ENCODE measurements at places on chromosomes 12 and 14.

GRCh38 chr12:82625523-82625922 lies 61.2 kb upstream of the TMTC2 start:
- no peaks in the 10 kb centered on the region for H3K27me3 ChIP-seq
- H3K27ac ChIP-seq = no peak overlapping the region
- no peaks in the 10 kb centered on the region for H3K36me3 ChIP-seq
- no peak overlapping the region for H3K4me3 ChIP-seq
- H3K4me1 ChIP-seq = no peaks in the 10 kb centered on the region

- no peaks in the 10 kb centered on the region for H3K4me1 ChIP-seq
- H3K27me3 ChIP-seq = peaks cover 3% of the 10 kb centered on the region
- DNase-seq = no peak
- no peak overlapping the region for H3K4me3 ChIP-seq
- no peaks in the 10 kb centered on the region for H3K36me3 ChIP-seq
Measured at GRCh38 chr14:87712396-87713090, 280.4 kb downstream of the GALC start.

DNA sequence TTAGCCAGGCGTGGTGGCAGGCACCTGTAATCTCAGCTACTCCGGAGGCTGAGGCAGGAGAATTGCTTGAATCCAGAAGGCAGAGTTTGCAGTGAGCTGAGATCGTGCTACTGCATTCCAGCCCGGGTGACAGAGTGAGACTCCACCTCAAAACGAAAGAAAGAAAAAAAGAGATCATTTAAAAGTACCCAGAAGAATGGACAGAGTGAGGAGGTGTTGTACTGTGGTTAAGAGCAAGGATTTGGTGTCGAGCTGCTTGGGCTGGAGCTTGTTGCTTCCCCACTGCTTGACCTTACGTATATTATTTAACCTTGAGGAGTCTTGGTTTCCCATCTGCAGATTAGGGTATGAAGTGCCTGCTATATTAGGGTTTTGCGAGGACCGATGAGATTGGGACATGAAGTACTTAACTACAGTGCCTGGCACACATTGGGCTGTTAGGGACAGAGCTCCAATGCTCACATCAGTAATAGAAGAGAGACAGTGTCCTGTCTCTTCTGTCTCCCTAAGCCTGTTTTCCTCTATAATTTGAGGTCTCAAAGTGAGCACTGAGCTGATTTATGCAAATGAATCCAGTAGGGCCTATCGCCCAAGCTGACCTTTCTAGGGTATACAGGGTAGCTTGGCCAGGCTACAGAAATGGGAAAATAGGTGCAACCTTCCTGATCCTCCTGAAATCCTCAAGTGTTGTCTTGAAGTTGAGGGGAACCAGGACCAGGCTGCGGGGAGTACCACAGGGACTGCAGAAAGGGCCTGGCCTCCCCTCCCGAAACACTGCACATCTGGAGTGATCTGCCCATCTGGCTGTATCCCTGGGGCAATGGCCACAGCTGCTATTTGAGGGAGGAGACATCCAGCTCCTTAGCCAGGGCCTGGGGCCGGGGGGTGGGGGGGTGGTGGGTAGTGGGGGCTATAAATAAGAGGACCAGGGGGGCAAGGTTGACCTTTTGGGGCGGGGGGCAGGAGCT lies 8.6 kb upstream of the HDAC7 start:
- peak overlapping the region; percentile 75 for H3K27ac ChIP-seq
- peaks cover 28% of the 10 kb centered on the region for H3K4me1 ChIP-seq

DNA sequence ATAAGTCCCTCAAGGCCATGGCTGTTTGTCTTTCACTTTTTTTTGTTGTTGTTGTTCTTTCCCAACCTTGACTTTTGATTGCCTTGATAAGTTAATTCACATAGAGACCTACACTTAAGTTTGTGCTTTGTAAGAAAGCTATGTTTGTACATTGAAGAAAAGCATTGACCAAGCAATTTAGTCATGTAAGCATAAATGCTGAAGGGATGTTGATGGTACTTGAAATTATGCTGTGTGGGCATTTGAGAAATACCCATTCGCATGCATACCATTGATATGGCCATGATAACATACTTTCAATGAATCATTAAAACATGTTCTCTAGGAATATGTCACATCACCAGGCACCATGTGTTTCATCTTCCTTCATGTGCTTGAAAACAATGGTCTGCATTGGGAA lies 803.7 kb upstream of the TMEM132C start:
- no peaks in the 10 kb centered on the region for H3K4me1 ChIP-seq
- H3K36me3 ChIP-seq = no peaks in the 10 kb centered on the region
- H3K4me3 ChIP-seq = no peak overlapping the region
- no peak overlapping the region for H3K27ac ChIP-seq

GRCh38 chr12:526089-526488 lies 66.3 kb downstream of the B4GALNT3 start:
- DNase-seq = no peak
- no peaks in the 10 kb centered on the region for H3K4me1 ChIP-seq
- H3K4me3 ChIP-seq = no peak overlapping the region
- H3K36me3 ChIP-seq = no peaks in the 10 kb centered on the region

- H3K36me3 ChIP-seq = peaks cover 59% of the 10 kb centered on the region
- no peaks in the 10 kb centered on the region for H3K27me3 ChIP-seq
- DNase-seq = no peak
- no peak overlapping the region for H3K27ac ChIP-seq
- H3K4me1 ChIP-seq = no peaks in the 10 kb centered on the region
- no peak overlapping the region for H3K4me3 ChIP-seq
Measured at GRCh38 chr14:104712881-104713734, 10.9 kb upstream of the ADSS1 start.

GRCh38 chr14:25055992-25056687 lies 6.2 kb upstream of the STXBP6 start:
- H3K36me3 ChIP-seq = no peaks in the 10 kb centered on the region
- H3K4me1 ChIP-seq = no peaks in the 10 kb centered on the region
- peaks cover 17% of the 10 kb centered on the region for H3K27me3 ChIP-seq
- DNase-seq = no peak
- H3K27ac ChIP-seq = no peak overlapping the region

DNA sequence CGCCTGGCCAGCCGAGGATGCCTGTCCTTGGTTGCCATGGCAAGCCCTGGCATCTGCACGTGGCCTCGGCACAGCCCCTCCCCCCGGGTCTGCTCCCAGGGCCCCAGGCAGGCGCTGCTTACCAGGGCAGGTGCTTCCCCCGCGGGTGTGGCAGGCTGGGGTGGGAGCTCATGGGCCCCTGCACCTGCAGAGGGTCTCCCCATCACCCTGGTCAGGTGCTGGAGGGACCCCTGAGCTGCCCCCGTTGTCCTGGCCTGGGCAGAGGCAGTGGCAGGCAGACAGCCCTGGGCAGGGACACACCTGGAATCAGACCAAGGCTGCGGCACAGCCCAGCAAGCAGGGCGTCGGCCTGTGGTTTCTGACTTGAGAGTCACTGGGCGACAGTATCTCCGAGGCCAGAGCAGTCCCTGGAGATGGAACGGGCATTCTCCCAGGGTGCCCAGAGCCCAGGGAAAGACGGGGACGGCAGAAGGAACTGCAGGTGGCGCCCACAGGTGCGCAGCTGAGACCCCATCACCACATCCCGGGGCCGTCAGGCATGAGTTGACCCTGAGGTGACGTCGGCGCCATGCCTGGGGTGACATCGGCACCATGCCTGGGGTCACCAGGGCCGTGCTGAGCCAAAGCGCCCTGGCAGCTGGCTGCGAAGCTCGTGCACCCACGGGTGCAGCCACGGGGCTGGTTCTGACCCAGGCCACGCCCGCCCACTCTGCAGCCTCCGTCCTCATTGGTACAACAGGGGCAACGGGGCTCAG lies 56.1 kb upstream of the FBRSL1 start:
- no peaks in the 10 kb centered on the region for H3K4me1 ChIP-seq
- no peak overlapping the region for H3K27ac ChIP-seq
- no peak for DNase-seq
- no peaks in the 10 kb centered on the region for H3K36me3 ChIP-seq
- H3K27me3 ChIP-seq = peaks cover 26% of the 10 kb centered on the region

- H3K27ac ChIP-seq = no peak overlapping the region
- H3K4me1 ChIP-seq = peaks cover 11% of the 10 kb centered on the region
- H3K27me3 ChIP-seq = no peaks in the 10 kb centered on the region
Measured at GRCh38 chr14:31127690-31128089, 79.9 kb downstream of the HECTD1 start.

Measured in psoas muscle (tissue), 8 donors.